ENCODE measurements at places on chromosomes 5 and 9.

- DNase-seq: no peak
These were observed 137.9 kb upstream of the GRHPR start for GRCh38 chr9:37284636-37285035.

GRCh38 chr5:58182287-58182841, 277.5 kb downstream of the PLK2 start:
- no peak for DNase-seq

GRCh38 chr9:127918183-127919107, 1.6 kb upstream of the ST6GALNAC4 start:
- no peak for DNase-seq

GRCh38 chr5:139658928-139659667, 10.9 kb downstream of the CXXC5 start:
- DNase-seq: no peak

GRCh38 chr5:168030912-168031311, 260.5 kb upstream of the WWC1 start:
- DNase-seq: no peak

All from amniotic stem cell (primary cell).